Kidney (tissue), 22 donors: ENCODE measurements at places on chromosomes 11 and 22.

GRCh38 chr22:36478966-36479365, 2.5 kb downstream of the TXN2 start:
- no peak for DNase-seq

DNA sequence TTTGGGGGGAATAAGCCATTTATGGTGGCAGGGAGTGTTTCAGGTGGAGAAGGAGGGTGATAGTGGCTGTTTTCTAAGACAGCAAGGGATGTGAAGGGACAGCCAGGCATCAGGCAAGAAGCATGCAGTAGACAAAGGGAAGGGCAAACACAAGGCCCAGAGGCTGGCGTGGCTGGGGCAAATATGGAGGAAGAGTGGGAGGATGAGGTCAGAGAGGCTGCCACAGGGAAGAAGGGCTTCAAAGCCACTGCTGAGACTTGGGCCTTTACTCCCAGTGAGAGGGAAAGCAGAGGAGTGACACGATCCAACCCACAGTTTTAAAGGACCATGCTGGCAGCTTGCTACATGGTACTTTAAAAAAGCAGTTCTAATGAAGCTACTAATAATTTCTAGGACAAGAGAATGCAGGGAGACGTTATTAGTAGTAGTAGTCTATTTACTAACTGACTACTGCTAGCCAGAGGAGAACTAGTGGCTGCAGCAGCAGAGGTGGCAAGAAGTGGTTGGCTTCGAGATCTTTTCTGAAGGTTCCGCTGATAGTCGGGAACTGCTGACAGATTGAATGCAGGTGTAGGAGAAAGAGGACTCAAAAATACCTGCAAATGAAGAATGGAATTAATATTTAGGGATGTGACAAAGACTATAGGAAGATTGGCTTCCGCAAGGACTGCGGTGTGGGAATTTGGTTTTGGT, 13.7 kb downstream of the KMT5B start:
- DNase-seq, result no peak

GRCh38 chr22:37260901-37261336, 16.9 kb upstream of the RAC2 start:
- peak; percentile 68 for DNase-seq

DNA sequence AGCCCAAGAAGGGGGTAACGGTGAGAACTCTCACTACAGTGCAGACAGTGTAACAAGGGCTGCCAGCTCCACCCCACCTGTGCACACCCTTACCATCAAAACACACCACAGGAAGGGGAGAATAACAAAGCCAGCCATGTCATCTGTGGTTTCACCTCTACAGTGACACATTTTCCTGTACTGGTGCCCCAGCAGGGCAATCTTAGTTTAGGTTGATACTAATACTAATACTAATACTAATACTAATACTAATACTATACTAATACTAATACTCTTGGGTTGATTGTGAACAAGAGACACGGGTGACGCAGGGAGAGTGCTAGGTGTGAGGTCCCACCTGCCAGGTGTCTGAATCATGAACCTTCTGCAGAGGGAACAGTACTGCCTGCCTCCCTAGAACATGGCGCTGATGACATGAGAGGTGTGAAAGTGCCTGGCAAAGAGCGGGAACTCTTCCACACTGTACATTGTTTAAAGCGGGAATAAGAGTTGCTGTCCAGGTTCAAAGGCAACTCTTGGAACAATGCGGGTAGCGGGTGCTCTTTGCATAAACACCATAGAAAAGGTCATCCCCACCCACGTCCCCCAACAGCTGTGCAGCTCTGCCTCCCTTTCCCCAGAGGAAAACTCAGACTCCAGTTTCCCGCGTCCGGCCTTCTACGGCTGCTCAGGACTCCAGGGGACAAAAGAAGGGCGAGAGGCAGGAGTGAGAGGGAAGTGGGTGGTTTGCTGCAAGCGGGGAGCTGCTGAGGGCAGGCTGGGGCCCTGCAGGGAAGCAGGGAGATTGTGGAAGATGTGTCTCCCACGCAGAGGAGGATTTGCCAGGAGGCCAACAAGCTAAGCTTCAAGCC, 25.0 kb upstream of the TMPRSS4 start:
- DNase-seq, result no peak

- no peak for DNase-seq
Measured at GRCh38 chr11:94933223-94934130, 39.9 kb downstream of the CWC15 start.

DNA sequence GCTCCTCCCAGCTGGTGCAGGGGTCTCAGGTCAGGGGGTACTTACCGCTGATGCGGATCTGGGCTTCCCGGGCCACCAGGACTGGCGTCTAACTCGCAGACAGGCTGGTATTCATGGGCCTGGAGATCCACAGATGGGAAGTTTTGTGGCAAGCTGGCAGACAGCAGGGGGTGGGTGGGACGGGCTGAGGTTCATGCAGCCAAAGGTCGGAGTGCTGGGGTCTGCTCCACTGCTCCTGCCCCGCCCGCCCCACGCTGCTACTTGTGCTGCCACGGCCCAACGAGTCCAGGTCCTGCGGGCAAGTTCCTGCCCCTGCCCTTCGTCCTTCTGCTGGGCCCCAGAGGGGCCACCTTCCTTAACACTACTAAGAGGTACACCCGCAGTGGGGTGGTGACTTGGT, 3.1 kb downstream of the ACY3 start:
- DNase-seq, result no peak

GRCh38 chr11:109547356-109548027, 125.5 kb downstream of the C11orf87 start:
- DNase-seq, result no peak

GRCh38 chr11:128575961-128576350, 11.4 kb downstream of the ETS1 start:
- DNase-seq, result peak; percentile 86

GRCh38 chr11:11748706-11749365, 92.9 kb upstream of the USP47 start:
- DNase-seq, result no peak

- DNase-seq, result no peak
Measured at GRCh38 chr22:28983190-28983589, 78.4 kb downstream of the C22orf31 start.

DNA sequence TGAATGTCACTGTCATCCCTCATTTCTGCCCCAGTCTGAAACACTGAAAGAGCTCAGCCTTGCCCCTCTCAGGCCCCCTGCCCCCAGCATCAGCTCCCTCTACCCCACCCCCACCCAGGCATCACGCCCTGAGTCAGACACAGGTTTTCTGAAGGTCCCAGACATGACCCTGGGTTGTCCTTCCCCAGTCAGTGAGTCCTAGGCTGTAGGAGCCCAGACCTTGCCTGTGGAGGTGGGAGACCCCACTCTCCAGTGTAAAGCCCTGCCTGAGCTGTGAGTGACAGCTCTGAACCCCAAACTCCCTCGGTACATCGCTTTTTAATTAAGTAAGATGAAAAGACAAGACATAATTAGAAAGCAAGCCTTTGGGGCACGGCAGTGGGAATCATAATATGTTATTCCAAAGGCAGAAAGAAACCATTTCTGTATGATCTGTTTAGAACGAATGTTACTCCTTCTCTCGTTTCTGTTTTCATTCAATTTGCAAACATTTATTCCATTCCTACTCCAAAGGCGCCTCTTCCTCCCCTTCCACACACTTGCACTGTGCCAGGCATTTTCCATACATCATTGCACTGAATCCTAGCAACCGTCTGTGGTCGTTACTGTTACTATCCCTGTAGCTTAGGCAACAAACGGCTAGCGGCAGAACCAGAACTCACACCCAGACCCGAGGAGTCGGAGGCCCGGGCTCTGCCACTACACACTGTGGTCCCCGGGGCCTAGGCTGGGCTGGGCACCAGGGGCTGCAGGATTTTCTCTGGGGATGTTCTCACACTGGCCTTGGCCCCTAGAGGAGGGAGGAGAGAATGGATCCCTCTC, 63.4 kb downstream of the CD6 start:
- DNase-seq, result peak; percentile 46

DNA sequence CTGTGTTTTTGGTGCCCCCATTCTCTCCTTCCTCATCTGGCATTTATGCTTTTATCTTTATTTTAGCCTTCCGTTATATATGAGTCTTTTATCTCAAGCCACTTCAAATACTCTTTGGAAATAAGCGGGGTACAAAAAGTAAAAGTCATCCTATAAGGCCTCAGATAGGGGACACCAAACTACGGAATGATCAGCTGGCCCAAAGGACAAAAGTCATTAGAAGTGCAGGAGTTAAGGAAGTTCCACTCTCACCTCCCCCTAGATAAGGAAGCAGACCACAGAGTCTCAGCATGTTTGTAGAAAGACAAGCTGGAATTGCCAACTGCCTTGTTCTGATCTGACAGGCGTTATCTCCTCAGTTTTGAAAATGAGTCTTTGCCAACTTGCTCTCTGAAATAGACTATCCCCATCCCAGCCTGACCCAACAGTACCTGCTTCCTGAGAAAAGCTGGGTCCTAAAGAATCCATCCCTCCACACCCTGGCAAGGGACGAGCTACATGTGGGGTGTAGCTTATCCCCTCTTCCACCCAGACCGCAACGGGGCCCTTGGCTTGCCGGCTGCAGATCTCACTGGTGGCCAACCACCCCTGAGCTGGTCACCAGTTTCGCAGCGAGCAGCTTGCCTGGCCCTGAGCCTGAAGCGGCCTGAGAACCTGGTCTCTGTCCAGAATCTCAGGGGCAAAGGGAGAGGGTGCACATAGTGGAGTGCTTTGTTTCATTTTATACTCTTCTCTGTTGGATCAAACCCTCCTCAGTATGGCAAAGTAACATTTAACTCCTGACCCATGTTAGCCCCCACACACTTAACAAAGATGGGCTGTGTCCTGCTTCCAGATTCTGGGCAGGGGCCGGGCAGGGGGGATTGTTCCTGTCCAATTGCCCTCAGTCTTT, 13.8 kb downstream of the FADS2 start:
- DNase-seq, result no peak

DNA sequence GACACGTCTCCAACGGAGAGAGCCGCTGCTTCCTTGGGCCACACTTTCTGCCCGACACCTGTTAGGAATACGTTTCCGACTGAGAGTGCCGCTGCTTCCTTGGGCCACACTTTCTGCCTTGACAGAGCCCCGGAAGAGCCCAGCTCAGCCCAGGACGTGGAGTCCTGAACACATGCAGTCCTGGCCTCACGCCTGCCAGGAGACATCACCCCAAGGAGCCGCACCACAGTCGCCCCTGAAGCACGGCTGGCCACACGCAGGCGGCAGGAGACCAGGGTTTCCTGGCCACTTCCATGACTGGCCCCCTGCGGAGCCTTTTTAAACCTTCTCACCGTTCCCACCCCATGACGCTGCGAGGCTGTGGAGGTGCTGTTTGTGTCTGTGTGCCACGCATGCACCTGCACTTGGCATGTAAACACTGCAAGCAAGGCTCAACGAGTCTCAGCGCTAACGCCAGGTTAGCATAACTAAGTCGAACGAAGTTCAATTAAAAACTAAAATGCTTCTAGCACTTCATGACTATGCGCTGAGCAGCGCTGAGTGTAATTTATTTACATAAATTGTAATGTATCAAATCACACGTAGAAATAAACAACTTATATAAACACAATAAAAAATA, 8.8 kb downstream of the TOLLIP start:
- peak; percentile 64 for DNase-seq

GRCh38 chr11:103959279-103959942, 77.0 kb upstream of the DDI1 start:
- no peak for DNase-seq

GRCh38 chr11:110501428-110501827, 71.7 kb downstream of the FDX1 start:
- no peak for DNase-seq

DNA sequence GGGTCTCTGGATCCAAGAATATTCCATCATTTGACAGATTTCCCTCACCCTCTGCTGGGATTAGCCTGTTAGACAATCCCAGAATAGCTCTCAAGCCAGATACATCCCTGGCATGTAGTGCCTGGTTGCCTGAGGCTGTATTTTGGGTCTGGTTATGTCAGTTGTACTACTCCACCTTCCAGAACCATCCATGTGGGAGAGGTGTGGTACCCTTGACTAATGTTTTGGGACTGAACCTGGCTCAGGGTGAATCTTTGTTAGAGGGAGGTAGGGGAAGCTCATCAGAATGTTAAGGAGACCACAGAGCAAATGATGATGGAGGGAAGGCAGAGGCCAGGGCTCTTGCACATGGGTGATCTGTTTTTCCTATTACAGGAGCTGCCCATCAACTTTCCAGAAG, 5.2 kb downstream of the C11orf52 start:
- no peak for DNase-seq

DNA sequence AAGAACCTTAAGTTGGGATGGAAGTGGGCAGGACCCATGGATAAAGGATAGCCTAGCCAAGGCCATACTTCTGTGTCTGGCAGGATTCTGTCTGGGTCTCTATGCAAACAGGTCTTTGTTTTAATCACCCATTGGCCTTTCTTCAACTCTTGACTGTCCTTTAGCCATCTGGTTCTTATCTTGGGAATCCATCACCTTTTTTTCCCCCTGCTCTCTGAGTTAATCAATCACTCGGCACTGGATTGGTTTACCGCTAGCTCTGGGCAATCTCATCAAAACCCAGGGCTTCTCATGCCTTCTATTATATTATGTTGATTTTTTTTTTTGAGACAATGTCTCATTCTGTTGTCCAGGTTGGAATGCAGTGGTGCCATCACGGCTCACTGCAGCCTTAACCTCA, 1.8 kb upstream of the RNF169 start:
- no peak for DNase-seq

- DNase-seq, result peak; percentile 15
Measured at GRCh38 chr11:104650234-104650633, 248.0 kb downstream of the CASP12 start.

DNA sequence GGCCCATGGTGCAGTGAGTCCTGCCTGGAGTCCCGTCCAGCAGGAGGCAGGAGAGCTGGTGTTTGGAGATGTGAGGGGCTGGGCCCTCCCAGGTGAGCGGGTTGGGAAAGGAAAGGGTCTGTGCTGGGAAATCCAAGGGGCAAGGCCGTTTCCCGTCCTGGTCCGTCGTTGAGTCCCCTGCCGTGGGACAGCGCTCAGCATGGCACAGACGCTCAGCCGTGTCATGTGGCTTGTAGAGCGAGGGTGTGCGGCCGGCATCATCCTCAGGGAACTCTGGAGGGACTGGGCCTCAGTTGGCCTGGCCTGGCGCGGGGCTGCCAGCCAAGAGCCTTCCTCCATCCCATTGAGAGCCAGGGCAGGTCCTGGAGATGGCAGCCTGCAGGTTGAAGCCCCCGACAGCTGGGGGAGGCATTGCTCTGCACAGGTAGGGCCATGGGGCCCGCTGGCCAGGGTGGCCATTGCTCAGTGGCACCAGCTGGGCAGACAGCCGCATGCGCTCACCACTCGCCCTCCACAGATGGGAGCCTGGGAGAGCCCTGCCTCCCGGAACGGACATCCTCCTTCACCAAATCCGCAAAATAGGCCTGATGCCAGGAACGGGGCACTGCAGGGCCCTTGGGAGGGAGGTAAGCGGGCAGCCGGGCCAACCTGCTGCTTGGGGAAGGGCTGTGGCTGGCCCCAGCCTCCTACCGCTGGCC, 28.7 kb downstream of the KCNQ1 start:
- no peak for DNase-seq

DNA sequence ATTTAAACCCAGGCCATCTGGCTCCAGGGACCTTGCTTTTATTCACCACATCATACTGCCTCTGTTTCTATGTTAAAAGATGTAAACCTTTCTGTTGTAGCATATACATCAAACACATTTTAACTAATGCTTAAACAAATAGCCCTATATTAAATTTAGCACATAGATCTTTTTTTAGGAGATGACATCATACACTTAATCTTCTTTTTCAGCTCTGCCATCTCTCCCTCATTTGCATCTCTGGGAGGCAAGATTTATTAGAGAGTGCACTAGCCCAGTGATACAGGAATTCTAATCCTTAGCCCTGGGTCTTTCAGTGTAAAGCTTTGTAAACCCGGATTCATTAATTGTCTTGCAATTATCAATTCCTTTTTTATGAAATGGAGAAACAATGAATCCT, 13.6 kb downstream of the OR5D16 start:
- no peak for DNase-seq
